Activated T-helper 2 cell treated with anti-CD3 and anti-CD28 coated beads, Interferon-gamma antibody, Interleukin-2, Interleukin-4, amounts not matched to agents 10 μg/mL and 5 μg/mL and 100 μg/mL, durations not matched to agents 14 hours and 24 hours and 36 hours (primary cell): ENCODE measurements at places on chromosomes 7 and 10.

DNA sequence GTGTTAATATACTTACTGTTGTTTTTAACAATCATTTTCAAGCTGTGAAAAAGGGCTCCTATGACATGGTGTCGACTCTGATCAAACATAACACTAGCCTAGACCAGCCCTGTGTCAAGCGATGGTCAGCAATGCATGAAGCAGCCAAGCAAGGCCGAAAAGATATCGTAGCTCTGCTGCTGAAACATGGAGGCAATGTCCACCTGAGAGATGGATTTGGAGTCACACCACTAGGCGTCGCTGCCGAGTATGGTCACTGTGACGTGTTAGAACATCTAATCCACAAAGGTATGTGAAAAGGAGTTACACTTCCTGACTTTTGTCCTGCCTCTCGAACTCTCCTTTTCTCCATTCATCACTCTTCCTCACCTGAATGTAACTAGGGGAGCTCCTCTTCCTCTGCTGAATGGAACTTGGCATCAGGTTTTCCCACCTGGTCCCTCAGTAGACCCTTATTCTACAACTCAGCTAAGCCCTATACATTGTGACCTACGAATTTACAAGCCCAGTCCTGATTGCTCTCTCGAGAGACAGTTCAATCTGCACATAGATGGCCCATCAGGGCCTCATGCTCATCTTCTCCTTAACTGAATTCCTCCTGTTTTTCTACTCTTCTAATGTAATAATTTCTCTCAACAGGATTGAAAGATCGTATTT, 23.0 kb downstream of the ASB15 start:
- DNase-seq, result peak; percentile 53

GRCh38 chr10:31099094-31099493, 67.4 kb upstream of the ZNF438 start:
- DNase-seq, result no peak

- no peak for DNase-seq
Measured at GRCh38 chr10:100836891-100837290, 75.9 kb upstream of the SLF2 start.

DNA sequence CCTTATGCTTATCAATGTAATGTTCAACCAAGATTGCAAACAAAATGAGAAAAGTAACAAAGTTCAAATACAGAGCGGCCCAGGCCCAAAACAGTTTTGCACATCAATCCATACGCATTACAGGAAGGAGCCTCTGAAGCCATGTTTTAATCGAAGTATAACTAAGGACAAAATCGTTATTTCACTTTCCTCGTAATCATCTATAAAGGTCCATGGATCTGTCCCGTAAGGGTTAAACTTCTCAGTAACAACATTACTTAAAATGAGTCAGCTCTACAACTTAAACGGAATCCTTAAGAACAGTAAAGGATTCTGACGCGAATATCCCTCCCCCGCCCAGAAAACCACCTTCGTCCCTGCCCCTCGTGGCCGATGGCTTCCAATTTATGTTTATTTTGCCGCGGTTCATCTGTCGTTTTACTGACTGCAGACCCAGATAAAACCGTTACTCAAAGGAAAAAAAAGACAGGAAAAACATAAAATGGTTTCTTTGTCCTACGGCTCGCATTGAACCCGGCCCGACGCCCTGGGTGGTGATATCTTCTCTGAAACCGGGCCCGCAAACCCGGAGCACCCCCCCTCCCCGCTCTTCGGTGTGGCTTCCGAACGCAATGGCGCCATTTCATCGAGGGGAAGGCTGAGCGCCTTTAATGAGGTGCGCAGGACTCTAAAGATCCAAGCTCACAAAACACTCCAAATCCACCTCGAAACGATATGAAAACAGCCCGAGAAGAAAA, 1.1 kb downstream of the HNRNPA2B1 start:
- peak; percentile 60 for DNase-seq

GRCh38 chr10:69360485-69361302, 56.0 kb downstream of the TACR2 start:
- DNase-seq, result no peak

DNA sequence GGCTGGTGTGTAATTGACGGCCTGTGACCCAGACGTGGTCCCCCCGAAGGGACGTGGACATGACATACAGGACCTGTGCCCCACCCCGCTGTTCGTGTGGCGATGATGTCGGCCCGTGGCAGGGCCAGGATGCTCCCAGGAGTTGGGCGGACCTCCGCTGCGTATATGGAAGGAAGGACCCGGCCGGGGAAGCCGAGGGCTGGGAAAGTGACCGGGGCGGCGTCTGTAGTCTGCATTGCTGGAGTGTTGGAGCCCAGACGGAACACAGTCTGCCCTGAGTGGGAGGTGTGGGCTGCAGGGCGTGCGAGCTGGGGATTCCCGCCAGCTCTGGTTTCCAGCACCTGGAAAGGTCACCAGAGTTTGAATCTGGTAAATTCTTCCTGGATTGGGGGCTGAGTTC, 45.0 kb upstream of the FOXL3 start:
- no peak for DNase-seq

DNA sequence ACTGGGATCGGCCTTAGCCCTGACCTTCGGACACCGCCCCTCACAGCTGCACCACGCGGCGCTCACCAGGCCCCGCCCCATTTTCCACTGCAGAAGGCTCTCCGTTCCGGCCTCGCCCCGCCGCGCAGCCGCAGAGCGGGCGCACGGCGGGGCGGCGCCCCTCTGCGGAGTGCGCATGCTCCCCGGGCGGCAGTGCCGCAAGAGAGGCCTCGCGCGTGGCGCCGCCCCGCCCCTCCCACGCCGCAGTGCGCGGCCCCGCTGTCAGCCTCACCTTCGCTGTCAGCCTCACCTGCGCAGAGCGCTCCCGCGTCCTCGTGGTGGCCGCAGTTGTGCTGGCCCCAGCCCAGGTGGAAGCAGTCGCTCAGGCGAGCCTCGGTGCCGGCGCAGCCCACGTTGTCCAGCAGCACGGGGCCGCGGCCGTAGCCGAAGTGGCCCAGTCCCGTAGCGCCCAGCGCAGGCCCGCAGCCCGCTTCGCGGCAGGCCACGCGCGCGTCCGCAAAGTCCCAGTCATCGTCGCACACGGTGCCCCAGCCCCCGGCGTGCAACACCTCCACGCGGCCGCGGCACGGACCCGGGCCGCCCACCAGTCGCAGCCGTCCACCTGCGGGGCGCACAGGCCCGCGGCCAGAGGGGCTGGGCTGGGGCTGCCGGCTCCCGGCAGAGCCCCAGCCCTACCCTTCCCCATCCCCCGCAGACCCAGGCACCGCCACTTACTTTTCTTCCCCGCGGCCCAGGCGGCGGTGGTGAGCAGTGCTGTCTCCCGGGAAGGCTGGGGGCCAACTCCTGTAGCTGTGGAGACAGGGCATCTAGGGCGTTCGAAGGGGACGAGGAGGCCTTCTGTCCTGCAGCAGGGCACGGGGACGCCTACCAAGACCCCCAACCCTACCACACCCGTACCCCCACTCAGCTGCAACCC, 16.1 kb downstream of the SSC4D start:
- peak; percentile 89 for DNase-seq
